ENCODE measurements at places on chromosomes 6 and 20.

DNA sequence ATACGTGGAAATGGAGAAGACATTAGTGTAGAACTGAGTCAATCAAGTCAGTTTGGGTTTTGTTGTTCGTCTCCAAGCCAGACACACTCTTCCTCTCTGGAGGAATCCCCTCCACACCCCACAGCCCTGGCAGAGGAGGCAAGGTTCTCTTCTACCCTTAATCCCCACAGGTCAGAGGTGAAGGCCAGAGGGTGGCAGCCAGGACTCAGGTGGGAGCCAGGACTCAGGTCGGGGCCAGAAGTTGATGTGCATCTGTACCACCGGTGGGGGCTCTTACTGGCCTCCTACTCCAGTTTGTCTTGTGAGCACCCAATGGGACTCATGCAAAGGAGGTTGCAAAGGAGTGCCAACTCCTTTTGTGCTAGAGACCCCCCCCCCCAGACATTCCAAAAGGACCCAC lies 126.4 kb downstream of the TBXT start:
- no peak for DNase-seq

DNA sequence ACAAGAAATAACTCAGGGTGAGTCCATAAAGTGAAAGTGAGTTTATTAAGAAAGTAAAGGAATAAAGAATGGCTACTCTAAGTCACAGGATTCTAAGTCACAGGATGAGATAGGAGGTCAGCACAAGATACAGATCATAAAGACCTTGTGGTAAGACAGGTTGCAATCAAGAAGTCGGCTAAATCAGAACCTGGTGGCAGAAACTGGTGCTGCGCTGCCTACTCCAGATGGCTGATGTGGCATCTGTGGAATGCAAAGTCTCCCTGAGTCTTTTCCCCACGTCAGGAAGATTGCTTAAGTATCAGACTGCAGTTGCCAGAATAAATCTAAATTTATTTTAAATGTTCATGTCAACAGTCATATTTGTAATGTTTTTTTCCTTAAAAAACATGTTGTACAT lies 10.7 kb upstream of the KCNK15 start:
- DNase-seq: no peak

DNA sequence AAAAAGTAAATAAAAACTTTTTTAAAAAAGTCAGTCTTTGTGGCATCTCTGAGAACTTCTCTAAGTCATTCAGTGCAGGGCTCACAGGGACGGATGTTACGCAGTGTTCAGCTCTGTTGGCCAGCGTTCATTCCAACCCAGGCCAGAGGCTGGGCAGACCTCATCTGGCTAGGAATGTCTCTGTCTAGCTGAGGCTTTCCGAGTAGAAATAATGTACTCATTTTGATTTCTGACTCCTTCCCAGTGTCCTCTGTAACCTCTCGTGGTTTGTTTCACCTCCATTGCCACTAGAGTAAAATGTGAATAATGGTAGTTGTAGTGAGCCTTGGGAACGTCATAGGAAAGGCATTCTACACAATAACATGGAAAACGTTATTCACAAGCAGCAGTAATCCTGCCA lies 135.1 kb downstream of the TMEM242 start:
- no peak for DNase-seq

DNA sequence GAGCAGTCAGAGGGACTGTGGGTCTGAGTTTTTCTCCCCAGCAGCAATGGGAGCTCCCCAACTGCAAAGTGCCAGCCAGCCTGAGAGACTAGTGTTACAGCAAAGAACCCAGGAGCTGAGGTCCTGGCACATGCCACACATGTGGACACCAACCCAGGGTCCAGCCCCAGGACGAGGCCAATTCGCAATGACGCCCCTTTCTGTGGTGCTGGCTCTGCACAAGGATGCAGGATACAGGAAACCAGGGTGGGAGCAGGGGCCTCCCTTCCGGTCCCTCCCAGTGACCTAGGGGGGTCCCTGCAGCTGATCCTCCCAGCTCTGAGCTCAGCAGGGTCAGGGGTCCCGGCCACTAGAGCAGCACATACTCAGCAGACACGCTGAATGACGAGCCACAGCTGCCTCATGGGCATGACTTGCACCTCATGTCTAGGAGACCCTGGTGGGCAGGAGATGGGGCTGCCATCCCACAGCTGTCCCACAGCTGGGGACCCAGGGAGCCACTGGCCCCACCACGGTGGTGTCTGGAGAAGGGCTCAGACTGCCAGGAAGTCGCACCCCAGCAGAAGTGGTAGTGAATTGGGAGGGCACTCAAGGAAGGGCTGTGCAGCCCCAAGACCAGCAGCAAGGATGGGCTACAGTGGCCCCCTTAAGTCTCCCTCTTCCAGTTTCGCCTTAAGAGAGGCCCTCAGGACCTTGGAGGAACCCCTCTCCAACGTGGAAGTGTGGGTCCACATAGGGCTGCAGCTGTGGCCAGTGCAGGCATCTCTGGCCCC lies 3.6 kb downstream of the ARFRP1 start:
- DNase-seq: no peak

GRCh38 chr20:41306061-41306727 lies 11.3 kb downstream of the ZHX3 start:
- DNase-seq: no peak

- DNase-seq: no peak
Measured at GRCh38 chr20:56829788-56830385, 200.8 kb downstream of the TFAP2C start.

DNA sequence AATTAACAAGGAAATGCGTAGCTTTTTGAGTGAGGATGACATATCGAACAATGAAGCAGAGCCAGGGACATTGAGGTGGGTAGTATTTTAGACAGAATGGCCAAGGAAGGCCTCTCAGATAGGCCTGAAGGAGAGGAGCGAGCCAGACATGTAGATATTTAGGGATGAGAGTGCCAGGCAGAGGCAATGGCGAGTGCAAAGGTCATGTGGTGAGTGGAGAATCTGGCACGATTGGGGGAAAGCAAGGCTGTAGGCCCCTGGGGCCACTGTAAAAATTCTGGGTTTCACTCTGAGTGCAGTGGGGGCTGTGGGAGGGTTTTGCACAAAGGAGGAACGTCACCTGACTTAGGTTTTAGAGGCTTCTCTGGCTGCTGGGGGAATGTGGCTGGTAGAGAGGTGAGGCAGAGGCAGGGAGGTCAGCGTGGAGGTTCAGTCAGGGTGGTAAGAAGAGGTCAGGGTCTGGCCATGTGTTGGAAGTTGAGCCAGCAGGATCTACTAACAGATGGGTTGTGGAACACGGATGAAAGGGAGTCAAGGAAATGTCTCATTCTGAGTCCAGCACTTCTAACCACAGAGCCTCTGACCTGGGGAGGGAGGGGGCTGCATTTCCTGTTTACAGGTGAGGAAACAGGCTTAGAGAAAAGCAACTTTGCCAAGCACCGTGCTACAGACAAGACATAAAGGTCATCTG lies 11.3 kb downstream of the SIRPA start:
- no peak for DNase-seq

DNA sequence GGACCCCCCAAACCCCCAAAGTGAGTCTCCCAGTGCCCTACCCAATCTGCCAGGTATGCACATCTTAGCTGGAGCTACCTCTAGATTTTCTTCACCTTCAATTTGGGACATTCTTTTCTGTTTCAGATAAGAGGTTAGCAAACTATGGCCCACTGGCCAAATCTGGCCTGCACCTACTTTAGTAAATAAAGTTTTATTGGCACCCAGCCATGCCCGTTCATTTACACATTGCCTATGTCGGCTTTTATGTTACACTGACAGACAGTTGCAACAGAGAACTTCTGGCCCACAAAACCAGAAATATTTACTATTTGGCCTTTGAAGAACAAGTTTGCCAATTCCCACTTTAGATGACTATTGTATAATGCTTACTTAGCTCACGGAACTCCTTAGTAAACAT lies 55.9 kb upstream of the STX16 start:
- no peak for DNase-seq

DNA sequence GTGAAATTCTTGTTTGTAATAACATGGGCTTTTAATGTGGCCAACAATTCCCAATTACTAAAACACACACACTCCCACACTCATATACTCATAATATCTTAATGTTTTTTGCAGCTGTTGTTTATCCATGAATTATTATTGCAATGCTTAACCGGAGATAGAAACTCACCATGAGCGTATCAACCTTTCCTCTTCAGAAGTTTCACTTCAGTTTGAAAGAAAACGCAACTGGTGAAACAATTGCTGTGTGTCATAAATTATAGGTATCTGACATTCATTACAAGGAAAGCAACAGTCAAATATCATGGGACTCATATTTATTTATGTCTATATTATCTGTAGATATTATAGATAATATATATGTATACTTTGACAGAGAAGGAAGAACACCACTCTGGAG lies 104.1 kb downstream of the HDGFL1 start:
- DNase-seq: no peak

DNA sequence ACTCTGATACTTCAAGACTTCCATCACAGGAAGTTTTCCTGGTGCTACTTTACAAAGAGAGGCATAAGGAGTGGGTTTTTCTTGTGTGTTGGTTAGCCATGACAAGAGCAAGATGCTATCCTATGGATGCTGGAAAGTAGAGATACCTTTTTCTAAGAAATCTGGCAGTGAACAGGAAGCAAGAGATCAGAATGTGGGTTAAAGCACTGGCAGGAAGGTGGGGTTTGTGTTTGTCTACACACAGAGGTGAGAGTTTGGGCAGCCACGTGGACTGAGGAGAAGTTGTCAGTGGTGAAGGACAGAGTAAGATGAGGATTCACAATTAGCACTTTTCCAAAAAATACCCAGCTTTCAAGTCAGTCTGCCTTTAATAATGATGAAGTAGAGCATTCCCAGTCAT lies 17.9 kb downstream of the SLC2A12 start:
- DNase-seq: no peak

DNA sequence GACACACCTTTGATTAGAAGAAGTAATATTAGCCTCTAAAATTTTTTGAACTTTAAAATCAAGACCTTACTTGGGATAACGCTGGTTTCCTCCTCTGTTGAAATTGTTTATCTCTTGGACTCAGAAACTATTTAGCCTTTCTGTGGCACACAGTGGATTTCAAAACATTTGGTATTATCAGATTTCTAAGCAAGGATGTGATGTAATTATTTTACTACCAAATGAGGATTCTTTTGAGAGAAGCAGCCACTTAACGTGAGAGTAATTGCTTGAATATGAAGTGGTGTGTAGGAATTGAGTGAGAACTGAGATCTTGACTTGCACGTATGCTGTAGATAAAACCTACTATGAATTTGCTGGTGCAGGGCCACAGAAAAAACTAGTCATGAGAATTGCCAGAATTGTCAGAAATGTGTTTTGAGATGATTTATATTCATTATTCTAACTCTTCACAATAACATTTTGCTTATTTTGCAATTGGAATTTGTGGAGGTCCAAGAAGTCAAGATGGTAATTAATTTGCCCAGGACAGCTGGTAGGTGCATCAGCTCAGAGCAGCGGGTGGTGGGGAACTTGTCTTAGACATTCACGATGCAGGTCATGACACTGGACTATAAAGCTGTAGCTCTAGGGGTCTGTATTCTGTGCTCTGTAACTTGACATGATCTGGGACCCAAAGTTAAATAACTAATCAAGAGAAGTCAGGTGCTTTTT lies 53.4 kb downstream of the AKAP12 start:
- no peak for DNase-seq

- no peak for DNase-seq
Measured at GRCh38 chr6:119147101-119148053, 68.9 kb upstream of the FAM184A start.

DNA sequence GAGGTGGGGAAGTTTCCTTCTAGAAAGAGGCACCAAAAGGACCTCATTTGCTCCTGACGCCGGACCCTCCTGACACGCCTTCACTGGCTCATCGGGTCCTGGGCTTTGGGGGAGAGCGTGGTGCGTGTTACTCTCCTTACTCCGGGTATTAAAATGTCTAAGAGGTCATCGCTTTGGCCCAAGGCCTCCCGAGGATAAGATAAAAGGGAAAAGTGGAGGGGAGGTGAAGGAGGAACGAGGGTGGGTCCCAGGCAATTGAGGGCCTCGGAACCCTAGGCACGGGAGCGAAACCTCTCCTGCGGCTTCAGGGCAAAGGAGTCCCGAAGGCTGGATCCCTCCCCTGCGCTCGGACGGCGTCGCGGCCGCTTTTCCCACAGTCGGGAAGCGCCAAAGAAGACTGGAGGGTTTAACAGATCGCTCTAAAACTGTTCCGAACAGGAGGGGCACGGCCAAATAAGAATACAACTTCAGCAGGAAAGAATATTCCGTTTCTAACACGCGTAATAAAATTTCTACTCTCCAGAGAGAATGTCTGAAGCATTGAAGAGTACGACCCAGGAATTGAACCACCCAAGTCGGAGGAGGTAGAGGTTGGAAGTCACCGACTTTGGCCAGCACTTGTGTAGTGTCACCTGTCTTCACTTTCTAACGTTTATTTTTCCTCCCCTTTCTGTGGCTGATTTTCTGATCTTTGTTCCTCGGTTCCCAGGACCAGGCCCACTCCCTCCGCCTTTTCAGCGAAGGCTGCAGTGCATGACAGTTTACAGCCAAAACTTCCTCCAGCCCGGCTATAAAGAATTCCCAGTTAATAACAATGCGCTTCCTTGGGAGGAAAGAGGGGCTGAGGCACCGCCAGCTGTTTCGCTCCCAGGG lies 2.1 kb upstream of the TBXT start:
- DNase-seq: no peak

DNA sequence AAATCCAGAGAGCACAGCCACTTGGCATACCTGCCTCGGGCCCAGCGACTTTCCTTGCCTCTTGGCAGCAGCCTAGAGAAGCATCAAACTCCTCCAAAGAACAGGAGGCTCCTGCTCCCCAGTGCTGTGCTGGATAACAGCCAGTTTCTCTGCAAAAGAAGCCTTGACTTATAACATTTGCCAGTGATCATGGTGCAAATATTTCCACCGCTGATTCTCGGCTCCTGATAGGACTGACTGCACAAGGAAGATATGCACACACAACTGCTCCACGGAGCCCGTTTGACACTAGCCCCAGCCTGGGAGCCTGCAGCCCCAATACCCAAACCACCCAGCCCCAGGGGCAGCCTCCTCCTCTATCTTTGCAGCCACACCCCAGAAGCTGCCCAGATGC lies 17.5 kb downstream of the ACSS1 start:
- DNase-seq: no peak

- no peak for DNase-seq
Measured at GRCh38 chr20:38043512-38044300, 10.2 kb downstream of the RPRD1B start.

DNA sequence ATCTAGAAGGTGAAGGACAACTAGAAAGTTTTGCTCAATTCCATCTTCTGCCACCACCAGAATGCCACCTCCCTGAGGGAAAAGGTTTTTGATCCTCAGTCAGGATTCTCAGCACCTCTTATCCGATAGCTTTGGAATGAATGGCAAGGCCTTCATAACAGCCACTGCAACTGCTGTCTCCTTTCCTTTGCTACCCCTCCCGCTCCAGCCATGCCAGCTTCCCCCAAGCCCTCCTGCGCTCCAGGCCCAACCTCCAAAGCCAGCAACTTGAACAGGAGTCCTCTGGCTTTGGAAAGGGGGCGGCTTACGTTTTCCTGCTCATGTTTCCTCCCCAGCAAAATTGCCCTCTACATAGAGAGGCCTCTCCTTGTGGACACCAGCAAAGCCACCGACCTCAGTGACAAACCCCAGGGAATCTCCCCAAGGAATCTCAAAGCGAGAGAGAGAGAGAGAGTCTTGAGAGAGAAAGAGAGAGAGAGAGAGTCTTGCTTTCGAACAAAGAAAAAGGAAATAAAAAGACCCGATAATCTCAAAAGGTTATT lies 420 bp upstream of the BTN2A1 start:
- no peak for DNase-seq
